NCI-H1417 (cell line): ENCODE measurements at places on chromosomes 6 and 20.

DNA sequence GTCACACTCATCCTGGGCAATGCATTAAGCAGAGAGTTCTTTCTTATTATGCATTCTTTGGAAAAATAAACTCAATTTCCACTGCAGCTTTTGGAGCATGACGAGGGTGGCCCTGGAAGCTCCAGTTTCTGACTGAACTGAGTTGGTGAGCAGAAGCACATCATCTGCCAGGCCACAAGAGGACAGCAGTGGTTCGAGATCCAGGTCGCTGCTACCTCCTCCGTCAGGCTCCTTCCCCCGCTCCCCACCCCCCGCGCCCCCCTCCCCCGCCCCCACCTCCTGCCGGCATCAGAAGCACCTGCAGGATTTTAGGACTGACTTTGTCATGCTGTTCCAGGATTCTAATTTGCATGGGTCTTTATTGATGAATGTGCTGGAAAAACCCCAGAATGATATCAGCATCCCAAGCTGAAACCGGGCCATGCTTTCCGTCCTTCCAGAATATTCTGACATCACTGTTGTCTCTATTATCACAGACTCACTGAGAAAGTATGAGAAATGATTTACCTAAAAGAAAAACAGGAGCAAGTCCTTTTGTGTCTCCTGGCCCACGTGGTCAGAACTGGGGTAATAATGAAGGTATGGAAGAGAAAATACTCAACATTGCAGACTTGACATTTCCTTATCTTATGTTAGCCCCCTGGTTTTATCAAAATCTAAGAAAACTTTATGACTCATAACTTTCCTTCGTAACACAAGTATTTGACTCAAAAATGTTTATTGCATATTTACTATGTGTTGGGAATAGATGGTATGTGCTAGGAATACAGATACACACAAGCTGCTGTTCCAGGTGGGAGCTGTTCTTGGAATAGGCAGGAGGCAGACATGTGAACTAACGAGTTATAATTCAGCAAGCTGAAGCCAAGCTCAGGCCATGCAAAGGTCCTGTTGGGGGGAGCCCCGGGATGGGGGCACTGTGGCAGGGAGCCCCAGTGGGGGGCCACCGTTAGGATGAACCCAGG is 220.2 kb upstream of the EXOC2 start:
- DNase-seq = peak; percentile 3

DNA sequence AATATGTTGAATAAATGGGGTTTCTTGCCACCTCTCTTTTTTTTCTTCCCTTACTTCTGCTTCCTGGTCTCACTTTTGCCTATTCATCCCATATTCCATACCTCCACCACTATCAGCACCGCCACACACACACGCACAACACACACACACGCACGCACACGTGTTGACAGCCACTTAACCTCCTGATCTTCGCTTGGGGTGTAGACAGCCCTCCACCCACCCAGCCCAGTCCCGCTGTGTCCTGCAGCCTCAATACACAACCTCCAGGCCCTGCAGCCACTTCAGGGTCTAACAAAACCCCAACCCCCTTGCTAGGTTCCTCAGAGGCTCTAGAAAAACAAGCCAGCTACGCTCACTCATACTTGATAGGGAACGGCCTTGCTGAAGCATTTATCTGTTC is 72.3 kb downstream of the LINC00237 start:
- no peak for DNase-seq

GRCh38 chr6:15569035-15569995 is 93.5 kb downstream of the DTNBP1 start:
- DNase-seq = no peak

- no peak for DNase-seq
Observed at GRCh38 chr20:24729896-24730605, 219.0 kb upstream of the CST7 start.

DNA sequence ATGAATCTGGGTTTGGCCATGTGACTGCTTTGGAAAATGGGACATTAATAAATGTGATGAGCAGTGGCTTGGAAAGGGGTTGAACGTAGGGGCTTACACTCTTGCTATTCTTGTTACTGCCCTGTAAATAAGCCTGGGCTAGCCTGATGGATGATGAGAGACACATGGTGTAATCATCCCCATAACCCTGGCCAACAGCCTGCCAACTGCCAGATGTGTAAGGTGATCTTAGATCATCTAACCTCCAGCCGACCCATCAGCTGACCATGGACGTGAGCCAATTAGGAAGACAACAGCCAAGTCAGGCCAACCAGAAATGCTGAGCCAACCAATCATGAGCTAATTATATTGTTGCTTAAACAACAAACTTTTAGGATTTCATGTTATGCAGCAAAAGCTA is 25.2 kb downstream of the FBXO30 start:
- DNase-seq = no peak

DNA sequence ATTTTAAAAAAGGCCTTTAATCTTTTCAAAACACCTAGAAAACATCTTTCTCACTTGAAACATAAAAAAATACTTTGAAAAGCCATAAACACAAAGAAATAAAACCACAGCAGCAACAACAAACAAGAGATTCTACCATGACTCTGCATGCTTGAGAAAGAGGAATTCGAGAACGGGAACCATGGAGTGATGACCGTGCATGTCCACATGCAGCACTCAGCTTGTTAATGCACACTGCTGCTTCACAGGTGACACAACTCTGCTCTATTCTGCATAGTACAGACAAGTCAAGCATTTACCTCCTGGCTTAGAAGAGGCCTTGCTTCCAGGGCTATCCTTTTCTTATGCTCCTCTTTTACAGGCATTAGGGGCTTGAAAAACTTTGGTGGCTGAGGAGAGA is 64.9 kb upstream of the NUP153 start:
- no peak for DNase-seq

GRCh38 chr6:5025911-5026819 is 22.3 kb upstream of the RPP40 start:
- DNase-seq = peak; percentile 59

DNA sequence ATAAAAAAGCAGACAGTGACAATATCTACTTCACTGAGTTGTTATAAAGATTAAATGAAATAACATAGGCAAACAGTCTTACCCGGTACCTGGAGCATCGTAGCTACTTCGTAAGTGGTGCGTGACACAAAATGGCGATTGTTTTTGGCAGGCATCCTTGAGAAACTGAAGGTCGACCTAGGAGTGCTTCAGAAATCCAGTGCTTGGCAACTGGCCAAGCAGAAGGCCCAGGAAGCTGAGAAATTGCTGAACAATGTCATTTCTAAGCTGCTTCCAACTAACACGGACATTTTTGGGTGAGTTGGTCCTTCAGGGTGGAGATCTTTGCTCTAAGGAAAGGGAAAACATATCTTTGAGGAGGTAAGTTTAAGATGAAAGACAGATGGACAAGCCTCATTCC is 4.8 kb downstream of the BPIFA2 start:
- DNase-seq = peak; percentile 17

- DNase-seq = no peak
Observed at GRCh38 chr20:52469128-52469527, 277.5 kb upstream of the ZFP64 start.

- no peak for DNase-seq
Observed at GRCh38 chr20:21184819-21185218, 58.9 kb downstream of the KIZ start.

DNA sequence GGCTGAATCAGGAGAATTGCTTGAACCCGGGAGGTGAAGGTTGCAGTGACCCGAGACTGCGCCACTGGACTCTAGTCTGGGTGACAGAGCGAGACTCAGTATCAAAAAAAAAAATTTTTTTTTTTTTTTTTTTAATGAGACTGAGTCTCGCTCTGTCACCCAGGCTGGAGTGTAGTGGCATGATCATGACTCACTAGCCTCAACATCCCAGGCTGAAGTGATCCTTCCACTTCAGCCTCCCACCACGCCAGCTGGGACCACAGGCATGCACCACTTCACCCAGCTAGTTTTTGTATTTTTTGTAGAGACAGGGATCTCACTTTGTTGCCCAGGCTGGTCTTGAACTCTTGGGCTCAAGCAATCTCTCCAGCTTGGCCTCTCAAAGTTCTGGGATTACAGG is 53.3 kb downstream of the MYO6 start:
- no peak for DNase-seq

GRCh38 chr6:76861403-76861802 is 601.9 kb downstream of the HTR1B start:
- DNase-seq = no peak

DNA sequence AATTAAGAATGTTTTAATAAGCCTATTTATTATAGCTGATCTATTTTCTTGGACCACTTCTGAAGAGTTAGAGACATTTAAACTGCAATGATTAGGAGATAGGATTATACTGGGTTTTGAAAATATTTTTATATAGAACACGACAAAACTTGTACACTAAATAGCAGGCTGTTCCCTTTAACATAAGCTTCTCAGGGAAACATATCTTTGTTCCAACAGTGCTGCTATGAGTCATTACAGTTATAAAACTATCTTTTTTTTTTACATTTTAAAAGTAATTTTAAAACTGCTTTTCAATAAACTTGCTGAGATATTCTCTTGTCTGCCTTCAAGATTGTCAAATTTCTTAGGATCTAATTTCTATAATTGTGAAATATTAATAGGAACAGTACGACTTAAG is 389.1 kb downstream of the ARHGAP18 start:
- DNase-seq = no peak

GRCh38 chr20:33853507-33853813 is 42.3 kb downstream of the CHMP4B start:
- DNase-seq = no peak

DNA sequence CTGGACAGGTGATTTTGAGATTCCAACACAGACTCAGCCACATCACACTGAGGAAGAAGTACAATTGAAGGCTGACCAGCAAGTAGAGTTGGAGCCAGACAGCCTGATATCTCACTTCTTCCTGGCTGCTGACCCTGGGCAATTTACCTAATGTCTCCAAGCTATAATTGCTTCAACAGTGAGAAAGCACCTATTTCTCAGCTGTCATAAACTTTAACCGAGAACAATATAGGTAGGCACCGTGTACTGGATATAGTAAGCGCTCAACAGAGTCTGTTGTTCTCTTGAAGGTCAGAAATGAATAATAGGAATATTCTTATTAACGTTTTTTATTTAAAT is 28.3 kb downstream of the STX7 start:
- DNase-seq = no peak

DNA sequence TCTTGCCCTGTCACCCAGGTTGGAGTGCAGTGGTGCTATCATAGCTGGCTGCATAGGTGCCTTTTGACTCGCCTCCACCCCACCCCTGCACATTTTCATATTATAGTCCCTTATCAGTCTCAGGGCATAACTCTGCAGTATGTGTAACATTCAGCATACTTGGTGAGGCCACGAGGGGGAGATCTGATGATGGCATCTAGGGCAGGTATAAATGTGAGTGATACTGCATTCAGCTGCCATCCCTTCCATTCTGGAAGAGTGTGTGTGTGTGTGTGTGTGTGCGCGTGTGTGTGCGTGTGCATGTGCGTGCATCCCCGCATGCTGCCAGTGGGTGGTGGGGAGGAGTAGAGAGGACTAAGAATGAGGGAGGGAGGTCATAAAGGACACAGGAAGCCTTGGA is 81.4 kb downstream of the JARID2 start:
- no peak for DNase-seq

DNA sequence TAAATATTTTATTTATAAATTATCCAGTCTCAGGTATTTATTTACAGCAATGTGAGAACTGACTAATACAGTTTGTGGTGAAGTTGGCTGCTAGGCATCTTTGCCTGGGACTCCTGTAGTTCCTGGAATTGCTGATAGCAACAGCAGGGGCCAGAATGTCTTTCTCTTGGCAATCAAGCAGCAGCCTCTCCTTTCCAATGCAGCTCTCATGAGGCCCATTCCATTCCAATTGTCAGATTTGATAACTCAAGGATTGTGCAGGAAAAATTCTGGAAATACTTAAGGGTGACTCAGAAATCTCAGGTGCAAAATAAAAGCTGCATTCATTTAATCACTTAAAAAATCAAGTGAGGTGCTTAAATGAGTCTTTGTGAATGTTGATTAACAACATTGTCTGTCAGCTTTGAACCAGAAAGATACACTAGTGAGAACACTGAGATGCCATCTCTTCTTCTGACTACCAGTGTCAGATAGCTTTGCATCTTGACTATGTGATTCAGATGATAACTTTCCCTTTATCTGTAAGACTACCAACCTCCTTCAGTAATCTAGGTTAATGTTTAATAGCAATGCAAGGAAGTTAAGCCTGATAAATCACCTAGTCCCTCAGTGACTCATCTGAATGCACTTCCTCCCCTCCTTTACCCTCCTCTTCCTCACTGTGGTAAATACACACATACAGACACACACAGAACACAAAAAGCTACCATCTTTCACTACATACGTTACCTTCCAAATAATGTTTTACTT is 32.1 kb upstream of the COL21A1 start:
- DNase-seq = no peak

DNA sequence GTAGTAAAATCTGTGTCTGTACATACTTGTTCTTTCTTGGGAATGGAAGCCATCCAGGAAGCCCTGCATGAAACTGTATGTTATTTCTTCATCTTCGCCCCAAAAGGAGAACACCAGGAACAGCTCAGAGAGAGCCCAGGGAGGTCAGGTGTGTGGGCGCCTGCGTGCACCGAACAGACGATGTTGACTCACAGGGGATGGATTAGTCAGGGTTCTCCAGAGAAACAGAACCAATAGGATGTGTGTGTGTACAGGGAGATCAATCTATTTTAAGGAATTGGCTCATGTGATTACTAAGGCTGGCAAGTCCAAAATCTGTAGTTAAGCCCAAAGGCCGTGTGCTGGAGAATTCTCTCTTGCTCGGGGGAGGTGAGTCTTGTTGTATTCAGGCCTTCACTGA is 45.7 kb downstream of the RNASET2 start:
- no peak for DNase-seq

DNA sequence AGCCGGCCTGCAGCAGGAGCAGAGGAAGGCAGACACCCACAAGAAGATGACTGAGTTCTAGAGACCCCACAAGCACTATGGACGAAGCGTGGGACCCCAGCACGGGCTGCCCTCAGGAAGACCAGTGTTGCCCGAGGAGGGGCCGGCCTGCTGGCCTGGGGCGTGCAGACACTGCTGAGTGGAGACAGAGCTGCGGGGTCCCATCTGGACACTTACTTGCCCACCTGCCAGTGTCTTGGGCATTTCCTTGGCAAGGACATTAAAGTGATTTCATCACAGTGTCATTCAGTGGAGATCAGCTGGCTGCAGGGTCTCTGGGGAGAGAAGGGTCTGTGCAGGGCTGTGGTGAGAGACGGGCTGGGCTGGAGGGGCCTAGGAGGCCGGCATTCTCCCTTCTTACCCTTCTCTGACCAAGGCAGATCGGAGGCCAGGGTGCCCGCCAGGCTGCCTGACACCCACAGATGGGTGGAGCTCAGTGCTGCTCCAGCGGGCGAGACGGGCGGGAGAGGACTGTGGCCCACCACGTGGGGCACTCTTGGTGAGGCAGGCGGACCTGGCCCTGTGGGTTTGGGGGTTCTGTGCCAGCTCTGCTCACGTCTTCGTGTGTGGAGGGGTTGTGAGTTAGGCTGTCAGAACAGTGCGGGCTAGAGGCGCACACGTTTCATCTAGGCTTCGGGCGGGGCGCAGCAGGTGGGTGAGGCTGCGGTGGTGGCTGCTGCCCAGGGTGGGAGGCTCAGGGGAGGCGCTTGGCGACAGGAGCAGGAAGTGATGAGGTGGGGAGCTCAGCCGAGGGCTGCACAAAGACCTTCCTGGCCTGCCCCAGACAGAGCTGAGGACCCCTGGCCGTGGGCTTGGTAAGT is at the start of gene LIME1:
Gene LIME1, plus strand, starts transcription at position 806 of the 860 bp plus-strand sequence. CDS start 886 bp downstream, outside the sequence.
- DNase-seq = no peak

- DNase-seq = no peak
Observed at GRCh38 chr6:28134716-28135115, 7.0 kb upstream of the ZKSCAN8 start.
